NCI-H1105 treated with DMSO at 0.1 percent for 48 hours (cell line): ENCODE measurements at places on chromosomes 6 and 20.
A peak's percentile ranks its signal among the peaks of the same experiment; 100 is the strongest.

- DNase-seq: peak; percentile 24
Measured at GRCh38 chr6:100554228-100554627, 89.5 kb upstream of the SIM1 start.

GRCh38 chr6:125611573-125612344, 137.7 kb upstream of the HEY2 start:
- DNase-seq: peak; percentile 89

DNA sequence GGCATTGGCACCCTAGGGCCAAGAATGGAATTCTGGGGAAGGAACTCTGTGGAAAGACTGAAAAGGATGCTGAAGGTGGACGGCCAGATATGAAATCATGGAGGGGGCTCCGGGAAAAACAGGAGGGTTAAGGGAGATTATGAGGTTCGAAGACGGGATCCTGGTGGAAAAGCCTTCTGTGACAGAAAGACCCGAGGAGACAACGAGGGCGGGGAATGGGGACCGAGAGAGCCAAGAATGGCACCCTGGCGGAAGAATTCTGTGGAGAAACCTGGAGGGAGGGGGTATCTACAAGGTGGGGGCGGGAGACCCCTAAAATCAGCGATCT, 426 bp downstream of the TRMT6 start:
- DNase-seq: no peak

DNA sequence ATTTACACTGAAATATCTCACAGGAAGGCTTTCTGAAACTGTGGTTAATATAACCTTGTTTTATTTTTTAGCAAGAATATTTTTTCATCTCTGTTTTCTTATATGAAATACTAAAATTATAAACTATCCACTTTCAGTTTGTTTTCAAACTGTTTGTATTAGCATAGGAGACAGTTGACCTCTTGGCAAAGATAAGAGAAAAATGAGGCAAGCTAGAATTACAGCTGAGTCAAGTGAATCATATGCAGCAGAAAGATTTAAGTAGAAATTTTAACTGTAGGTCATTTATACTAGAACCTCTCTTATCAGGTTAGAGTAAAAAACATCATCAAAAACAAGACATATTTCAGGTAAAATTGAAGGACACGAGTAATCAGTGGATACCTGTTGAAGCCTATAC, 792.6 kb downstream of the PHF3 start:
- no peak for DNase-seq

GRCh38 chr20:38021087-38021772, 12.0 kb downstream of the TTI1 start:
- DNase-seq: no peak

- peak; percentile 89 for DNase-seq
Measured at GRCh38 chr6:34094474-34095135, 51.3 kb downstream of the GRM4 start.

DNA sequence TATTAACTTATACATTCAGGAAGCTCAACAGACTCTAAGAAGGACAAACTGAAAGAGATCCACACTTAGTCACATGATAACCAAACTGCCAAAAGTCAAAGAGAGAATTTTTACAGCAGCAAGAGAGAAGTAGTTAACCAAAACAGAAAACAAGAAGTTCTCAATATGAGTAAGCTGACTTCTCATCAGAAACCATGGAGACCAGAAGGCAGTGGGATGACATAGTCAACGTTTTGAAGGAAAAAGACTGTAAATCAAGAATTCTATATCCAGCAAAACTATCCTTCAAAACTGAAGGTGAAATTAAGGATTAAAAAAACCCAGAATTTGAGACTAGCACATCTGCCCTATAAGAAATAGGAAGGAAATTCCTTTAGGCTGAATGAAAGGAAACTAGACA, 60.4 kb downstream of the COL19A1 start:
- DNase-seq: no peak

DNA sequence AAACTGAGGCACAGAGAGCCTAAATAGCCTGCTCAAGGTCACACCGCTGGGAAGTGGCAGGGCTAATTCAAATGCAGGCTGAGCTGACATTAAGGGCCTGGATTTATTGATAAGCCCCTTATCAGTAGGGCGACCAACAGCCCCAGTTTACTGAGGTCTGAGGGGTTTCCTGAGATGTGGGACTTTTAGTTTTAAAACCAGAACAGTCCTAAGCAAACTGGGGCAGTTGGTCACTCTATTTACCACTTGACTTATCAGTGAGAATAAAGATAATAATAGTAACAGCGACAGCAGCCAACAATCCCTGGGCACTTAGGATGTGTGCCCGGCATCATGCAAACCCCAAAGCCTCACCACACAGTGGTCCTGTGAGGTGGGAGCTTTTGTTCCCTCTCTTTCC, 27.6 kb downstream of the PREX1 start:
- DNase-seq: no peak

DNA sequence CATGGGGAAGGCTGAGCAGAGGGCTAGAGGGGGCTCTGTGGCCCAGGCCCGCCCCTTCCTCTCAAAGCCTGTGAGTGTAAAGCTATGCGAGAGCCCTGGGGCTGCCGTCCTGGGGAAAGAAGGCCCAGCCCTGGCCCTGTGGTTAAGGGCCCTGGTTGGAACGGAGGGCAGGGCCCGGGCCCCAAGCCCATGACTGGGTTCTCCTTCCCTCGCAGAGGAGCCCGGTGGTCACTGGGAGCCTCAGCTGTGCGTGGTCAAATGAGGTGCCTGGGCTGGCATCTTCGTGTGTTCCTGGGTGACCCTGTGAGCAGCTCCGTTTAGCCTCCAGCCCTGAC, 56.0 kb downstream of the SMOC2 start:
- peak; percentile 59 for DNase-seq

DNA sequence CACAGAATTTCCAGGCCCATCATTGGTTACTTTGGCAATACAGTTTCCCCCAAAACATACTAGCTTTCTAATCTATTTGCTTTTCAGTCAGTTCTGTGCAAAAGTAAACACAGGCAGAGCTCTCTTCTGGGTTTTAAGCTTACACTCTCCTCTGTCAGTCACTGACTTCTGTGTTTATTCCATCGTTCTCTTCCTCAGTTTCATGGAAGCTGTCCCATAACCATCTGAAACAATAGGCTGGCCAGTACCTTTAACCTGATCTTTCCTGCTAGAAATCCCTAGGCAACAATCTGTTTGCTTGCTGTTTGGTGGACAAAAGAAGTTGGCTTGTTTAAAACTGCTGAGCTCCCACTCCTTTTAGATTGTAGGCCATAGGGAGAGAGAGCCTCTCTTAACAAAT, 431.5 kb downstream of the HACE1 start:
- no peak for DNase-seq

DNA sequence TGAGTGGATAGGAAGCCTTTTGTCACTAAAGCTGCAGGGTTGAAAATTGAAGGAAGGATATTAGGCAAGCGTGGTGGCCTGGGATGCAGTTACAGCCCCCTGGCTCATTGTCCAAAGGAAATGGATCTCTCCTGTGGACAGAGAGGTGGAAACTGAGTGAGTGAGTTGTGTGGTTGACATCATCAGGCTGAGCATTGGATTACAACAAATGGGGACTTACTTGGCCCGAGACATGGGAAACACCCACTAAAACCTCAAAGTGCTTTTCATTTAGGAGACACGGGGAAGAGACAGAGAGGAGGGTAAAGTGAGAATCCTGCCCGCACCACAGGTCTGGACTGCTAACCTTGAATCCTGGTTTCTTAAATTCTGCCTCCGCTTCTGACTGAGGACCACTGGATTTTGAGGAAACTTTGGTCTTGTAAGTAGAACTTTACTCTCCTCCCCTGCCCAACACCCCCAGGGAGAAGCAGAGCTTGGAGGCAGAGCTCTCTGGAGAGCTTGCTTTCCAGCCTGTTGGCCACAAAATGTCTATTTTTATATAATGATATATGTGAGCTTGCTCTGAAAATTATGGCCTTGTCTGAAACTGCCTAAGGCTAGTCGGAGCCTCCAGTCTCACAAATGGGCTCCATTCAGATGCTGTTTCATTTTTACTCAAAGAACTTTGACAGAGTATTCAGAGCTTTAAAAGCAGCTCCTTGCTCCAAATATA, at the start of gene PKIG:
PKIG (plus strand) TSS at position 269 of the 715 bp plus-strand sequence. CDS start 31,978 bp downstream, outside the sequence.
- no peak for DNase-seq

DNA sequence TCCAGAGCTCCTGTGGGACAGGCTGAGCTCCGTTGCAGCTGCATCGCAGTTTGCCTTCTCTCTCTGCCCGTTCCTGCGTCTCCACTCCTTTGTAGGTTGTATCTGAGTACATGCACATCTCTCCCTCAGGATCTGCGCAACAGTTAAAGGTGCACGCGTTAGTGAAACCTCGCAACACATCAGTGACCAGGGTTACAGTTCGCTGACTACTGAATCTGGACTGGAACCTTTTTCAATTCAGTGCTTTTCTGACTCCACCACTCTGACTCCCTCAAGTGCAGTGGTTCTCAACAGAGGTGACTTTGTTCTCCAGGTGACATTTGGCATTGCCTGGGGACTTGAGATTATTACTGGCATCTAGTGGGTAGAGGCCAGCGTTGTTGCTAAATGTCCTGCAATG, 44.0 kb downstream of the UST start:
- DNase-seq: no peak

GRCh38 chr6:113562248-113562647, 294.9 kb upstream of the MARCKS start:
- DNase-seq: no peak

DNA sequence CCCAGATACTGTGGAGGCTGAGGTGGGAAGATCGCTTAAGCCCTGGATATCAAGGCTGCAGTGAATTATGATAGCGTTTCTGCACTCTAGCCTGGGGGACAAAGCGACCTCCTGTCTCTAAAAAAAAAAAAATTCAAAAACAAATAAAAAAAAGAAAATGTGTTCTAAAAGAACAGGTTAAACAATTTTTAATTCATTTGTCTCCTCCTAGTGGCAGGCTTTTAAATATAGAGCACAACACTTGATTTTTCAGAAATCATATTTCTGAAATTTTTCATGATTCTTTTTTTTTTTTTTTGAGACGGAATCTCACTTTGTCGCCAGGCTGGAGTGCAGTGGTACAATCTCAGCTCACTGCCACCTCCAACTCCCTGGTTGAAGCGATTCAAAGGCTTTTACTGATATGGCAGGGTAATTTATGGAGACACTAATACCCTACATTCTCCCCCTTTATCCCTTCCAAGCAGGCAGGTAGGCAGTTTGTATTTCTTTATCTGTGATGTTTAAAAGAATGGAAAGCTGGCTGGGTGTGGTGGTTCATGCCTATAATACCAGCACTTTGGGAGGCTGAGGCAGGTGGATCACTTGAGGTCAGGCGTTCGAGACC, 8.7 kb upstream of the GTF3C6 start:
- peak; percentile 56 for DNase-seq

- no peak for DNase-seq
Measured at GRCh38 chr20:51326201-51326819, 216.2 kb downstream of the NFATC2 start.

DNA sequence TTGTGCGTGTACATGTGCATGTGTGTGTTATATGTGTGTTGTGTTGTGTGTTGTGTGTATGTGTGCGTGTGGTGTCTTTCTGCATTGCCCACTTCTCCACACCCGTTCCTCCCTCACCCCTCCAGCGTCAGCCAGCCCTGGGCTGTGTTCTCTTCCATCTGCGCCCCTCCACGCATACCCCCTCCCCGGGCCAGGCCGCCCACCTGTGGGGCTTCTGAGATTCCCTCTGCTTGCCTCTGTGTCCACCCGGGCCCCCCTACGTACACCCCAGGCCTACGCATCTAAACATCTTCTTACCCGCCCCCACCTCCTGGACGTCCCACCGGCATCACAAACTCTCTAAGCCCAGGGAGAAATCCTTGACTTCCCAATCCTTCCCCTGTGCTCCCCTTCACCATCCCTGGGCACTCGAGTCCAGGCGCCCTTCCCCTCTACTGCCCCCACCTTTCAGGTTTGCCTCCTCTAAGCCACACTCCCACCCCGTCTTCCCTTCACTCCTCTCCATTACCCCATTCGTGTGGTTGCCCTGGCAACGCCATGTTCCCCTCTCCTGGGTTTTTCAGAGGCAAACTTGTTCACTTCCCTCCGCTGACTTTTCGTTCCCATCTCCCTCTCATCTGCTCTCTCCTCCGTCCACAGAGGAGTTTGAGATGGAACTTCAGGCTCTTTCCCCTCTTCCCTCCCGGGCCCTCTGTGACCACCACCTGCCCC, 81.7 kb upstream of the NNAT start:
- no peak for DNase-seq

- DNase-seq: no peak
Measured at GRCh38 chr20:44031781-44032582, 117.3 kb downstream of the TOX2 start.

GRCh38 chr6:138410972-138411880, 7.2 kb downstream of the HEBP2 start:
- no peak for DNase-seq

GRCh38 chr6:42618105-42618504, 54.3 kb downstream of the UBR2 start:
- DNase-seq: no peak
